Sigmoid colon (tissue), 7 donors: ENCODE measurements at places on chromosomes 12 and 14.
A peak's percentile ranks its signal among the peaks of the same experiment; 100 is the strongest.

GRCh38 chr14:22426711-22427110 lies 162.3 kb downstream of the DAD1 start:
- no peak for DNase-seq

DNA sequence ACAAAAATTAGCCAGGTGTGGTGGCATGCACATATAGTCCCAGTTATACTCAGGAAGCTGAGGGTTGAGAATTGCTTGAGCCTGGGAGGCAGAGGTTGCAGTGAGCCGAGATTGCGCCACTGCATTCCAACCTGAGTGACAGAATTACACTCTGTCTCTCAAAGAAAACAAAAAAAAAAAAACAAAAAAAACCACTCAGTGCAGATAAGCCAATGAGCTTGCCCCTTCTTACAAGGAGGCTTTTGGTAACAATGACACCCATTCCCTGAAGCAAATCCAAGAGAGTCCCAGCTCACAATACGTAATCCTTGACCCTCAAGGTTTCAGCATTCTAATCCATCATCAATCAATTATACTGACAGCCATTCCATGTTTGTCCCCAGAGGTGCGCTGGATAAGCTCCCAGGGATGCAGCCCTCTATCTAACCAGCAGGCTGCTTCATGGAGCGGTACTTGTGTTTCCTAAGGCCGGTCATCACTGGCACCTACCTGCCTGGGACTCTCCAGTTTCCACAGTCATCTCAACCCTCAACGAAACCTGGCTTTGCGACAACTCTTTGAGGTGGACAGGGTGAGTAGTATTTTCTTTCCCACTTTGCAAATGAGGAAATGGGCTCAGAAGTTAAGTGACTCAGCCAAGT lies 12.4 kb downstream of the GCN1 start:
- DNase-seq, result no peak

- DNase-seq, result no peak
These were observed 5.6 kb upstream of the JAG2 start for GRCh38 chr14:105173901-105174894.

DNA sequence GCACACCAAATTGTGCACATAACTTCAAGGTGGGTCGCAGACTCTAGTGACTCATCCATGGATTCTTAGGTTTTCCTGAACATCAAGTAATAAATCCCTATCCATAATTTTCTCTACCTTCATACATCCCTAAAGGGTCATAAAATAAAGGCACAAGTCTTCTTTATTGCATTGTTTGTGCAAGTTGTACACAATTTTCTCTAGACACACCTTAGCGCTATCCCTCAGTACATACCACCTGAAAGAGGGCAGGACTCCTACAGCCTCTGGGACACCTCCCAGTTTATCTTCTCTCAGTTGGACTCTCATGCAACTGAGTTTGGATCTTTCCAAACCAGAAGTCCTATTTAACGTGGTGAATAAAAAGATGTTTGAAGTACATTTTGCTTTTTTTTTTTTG lies 168.5 kb upstream of the BMP4 start:
- DNase-seq, result no peak

DNA sequence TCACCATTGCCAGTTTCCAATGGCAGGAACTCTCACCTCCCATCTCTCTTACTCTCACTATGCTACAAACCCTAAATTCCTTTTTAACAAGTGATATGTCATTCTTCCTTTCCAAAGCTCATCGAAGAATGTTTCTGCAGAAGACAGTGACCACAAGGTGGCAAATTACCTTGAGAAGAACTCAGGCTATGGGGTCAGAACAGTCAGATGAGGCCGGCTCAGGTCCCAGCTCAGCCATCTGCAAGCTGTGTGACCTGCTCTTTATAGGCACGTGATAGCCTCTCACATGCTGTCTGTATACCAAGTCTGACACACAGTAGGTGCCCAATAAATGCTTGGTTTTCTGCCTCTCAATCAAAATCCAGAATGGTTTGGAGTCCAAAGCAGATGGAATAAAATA lies 80.7 kb downstream of the FOXN3 start:
- no peak for DNase-seq

- no peak for DNase-seq
These were observed 97.7 kb downstream of the ESRRB start for GRCh38 chr14:76473481-76474263.

- DNase-seq, result peak; percentile 65
These were observed at the start of gene NTN4 for GRCh38 chr12:95790033-95790916. Gene NTN4, minus strand, starts transcription at chr12:95790764. Its CDS starts 455 bp downstream, at chr12:95790309.

DNA sequence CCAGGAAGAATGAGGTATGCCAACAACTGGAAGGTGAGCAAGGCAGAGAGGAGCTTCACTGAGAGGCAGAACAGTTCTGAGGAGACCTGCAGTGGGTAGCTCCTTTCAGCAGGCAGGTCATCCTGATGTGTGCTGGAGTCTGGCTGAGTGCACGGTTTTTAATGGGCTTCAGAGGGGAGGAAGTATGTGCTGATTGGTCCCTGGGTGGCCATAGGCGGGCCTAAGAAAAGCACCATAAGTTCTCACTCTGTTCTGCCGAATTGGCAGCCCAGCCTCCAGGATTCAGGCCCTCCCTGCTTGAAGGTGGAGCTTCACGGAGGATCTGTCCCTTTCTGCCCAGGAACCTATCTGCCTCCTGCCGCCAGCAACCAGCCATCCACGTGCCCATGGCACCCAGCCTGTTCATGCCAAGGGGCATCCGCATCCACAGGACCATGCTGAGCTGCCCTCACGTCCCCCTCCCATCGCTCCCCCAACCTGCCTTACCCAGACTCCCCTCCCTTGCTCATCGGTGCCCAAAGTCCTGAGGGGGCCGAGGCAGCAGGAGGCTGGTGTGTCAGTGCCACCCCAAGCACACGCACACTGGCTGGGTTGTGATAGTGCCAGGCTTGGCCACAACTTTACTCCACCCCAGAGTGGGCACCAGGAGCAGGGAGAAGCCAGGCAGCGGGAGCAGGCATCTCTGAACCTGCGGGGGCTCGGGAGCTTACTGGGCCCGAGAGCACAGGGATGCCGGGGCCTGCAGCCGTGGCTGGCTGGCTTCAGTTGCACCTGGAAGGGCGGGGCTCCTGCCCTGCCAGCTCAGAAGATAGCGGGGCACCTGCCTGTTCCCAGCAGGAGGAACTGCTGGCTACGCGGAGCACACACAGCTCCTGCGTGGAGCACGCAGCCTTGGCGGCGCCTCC lies 608.4 kb upstream of the FOXG1 start:
- peak; percentile 50 for DNase-seq

- no peak for DNase-seq
These were observed 58.7 kb downstream of the FUT8 start for GRCh38 chr14:65471038-65471878.

- DNase-seq, result no peak
These were observed 49.3 kb upstream of the DIO2 start for GRCh38 chr14:80260645-80261044.

- no peak for DNase-seq
These were observed 161.2 kb downstream of the CCDC91 start for GRCh38 chr12:28351414-28351813.

- no peak for DNase-seq
These were observed 82.4 kb upstream of the SLC38A2 start for GRCh38 chr12:46454981-46455380.

GRCh38 chr14:23660290-23661226 lies 24.4 kb downstream of the DHRS2 start:
- DNase-seq, result no peak

GRCh38 chr14:29548948-29549370 lies 378.7 kb downstream of the PRKD1 start:
- DNase-seq, result no peak

DNA sequence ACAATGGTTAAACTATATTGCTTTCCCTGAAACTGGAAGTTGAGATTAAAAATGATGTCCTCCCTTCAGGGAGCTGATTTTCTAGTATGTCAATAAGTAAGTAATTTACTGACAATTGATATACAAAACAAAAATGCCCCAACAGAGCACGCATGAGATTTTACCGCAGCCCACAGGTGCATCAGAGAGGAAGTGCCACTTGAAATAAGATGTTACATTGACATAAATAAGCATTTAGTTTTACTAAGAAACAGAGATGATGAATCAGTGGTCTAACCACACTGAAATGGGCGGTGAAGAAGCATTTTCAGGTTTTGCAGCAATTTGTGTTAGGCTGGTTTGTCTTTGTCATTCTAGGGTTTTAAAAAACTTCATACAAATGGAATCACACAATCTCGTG lies 8.8 kb upstream of the CLECL1 start:
- DNase-seq, result no peak

GRCh38 chr12:27616356-27617142 lies 79.7 kb upstream of the REP15 start:
- DNase-seq, result no peak

GRCh38 chr14:38547961-38548490 lies 292.1 kb upstream of the CLEC14A start:
- no peak for DNase-seq

- no peak for DNase-seq
These were observed 795.5 kb downstream of the AACS start for GRCh38 chr12:125860672-125861288.

DNA sequence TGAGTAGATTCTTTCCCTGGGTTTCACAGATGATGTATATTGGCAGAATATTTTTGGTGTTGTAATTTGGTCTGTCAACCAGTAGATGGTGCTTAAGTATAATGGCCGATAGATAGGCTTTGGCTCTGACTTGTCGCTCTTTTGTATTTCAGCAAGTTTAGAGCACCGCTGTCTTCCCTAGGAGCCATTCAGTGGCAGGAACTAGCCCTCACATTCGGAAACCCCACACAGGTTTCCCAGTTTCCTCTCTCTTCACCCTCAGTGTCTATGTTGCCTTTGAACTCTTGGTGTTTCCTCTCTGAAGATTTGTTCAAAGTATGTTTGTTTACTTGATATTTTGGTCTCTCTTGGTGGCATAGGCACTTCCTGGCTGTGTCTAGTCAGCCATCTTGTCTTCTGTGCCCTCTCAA lies 102.2 kb downstream of the GPHN start:
- no peak for DNase-seq

GRCh38 chr12:45183246-45183645 lies 32.6 kb upstream of the ANO6 start:
- DNase-seq, result no peak

- DNase-seq, result no peak
These were observed 148.5 kb upstream of the FBXO33 start for GRCh38 chr14:39580696-39581095.

- DNase-seq, result peak; percentile 57
These were observed 22.8 kb downstream of the OTUB2 start for GRCh38 chr14:94048691-94049624.

DNA sequence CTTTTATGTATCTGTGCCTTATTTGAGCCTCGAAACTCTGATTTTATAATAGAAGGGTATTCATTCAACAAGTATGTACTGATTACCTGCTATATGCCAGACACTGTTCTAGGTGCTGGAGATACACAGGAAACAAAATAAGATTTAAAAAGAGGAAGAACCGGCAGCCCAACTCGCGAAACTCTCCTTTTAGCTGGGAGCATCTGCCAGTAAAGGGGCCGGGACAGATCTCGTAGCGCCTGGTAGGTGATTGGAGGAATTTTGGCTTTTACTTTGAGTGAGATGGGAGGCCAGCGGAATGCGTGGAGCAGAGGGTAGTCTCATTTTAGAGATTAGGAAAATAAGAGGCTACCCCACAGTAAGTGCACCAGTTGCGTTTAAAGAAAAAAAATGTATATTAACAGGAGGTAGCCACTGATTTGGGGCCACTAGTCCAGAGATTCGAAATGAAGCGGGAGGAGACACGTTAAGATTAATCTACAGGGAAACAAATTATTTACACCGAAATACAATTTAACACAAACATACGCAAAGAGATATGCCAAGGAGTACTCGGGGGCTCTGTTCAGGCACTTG lies 520 bp upstream of the MON2 start:
- DNase-seq, result peak; percentile 72

DNA sequence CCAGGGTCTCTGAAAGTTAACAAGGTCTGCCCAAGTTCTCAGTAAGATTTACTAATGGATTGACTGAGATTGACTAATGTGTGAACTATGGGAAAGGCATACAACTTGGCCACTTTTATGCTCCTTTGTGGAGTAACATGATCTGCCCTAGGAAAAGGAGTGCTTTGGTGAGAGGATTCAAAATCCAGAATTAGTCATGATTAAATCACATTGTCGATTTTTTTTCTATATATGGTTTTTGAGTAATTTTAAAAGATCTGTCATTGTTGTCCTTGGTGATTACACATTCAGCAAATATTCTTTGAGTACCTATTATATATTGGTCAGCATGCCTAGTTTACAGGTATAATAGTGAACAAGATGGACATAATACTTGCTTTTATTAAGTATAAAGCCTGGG lies 147.7 kb upstream of the SYT10 start:
- no peak for DNase-seq

DNA sequence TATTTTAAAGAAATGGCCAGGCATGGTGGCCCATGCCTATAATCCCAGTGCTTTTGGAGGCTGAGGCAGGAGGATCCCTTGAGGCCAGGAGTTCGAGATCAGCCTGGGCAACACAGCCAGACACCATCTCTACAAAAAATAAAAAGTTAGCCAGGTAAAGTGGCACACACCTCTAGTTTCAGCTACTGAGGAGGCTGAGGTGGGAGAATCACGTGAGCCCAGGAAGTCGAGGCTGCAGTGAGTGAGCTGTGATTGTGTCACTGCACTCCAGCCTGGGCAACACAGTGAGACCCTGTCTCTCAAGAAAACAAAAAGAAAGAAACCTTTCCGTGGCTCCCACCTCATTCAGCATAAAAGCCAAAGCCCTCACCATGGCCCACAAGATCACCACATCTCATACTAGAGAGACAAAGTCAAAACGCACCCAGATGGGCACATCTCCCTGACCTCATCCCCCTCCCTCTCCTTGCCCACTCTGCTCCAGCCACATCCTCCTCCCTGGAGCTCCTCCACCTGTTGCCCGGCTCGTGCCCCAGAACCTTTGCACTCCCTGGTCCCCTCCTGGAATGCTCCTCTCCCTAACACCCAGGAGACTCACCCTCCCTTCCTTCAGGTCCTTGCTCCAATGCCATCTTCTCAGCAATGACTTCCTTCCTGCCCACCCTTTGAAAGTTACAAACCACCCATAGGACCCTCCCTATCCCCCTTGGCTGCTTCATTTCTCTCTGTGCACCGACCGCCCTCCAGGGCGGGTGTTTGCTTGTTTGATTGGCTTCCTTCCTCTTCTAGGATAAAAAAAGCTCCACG lies 4.8 kb upstream of the SCARB1 start:
- DNase-seq, result no peak

DNA sequence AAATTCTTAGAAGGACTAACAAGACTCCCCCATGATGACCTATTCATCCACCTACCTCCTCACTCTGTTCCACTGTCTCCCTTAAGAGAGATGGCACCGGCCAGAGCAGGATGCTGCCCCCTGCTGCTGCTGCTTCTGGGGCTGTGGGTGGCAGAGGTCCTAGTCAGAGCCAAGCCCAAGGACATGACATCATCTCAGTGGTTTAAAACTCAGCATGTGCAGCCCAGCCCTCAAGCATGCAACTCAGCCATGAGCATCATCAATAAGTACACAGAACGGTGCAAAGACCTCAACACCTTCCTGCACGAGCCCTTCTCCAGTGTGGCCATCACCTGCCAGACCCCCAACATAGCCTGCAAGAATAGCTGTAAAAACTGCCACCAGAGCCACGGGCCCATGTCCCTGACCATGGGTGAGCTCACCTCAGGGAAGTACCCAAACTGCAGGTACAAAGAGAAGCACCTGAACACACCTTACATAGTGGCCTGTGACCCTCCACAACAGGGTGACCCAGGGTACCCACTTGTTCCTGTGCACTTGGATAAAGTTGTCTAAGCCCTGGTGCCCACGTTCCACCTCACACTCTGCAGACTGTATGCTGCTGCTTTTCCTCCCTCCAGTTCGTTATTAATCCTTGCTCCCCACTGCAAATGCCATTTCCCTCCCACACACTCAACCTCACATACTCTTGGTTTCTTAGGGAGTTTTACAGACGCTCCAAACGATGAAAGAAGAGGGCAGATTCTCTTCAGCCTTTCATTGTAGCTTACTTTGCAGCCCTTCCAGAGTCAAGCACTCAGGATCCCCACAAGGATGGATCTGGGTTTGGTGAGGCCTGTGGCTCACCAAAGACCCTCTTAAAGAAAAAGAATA lies at the start of gene RNASE8:
RNASE8 (plus strand) TSS at position 20 of the 873 bp plus-strand sequence; CDS start at position 91, 71 bp downstream.
- no peak for DNase-seq
